ENCODE measurements at places on chromosomes 11 and 22. TPM values are rescaled to one million over a fixed set of nuclear protein-coding genes. Genes with fewer than 3 reads are reported as not detected.

MYRF gene
- total RNA-seq, result 0.04 TPM

SIPA1 gene
- total RNA-seq, result 19.4 TPM

CASP1 gene
- 40.6 TPM for total RNA-seq

PARVA gene
- 17.7 TPM for total RNA-seq

RELA gene
- total RNA-seq, result 64.1 TPM

MYBPC3 gene
- not detected for total RNA-seq

TMEM45B gene
- total RNA-seq, result 3.7 TPM

IFTAP gene
- 18.5 TPM for total RNA-seq

CD3E gene
- not detected for total RNA-seq

CDON gene
- total RNA-seq, result 1.1 TPM

MAP6 gene
- total RNA-seq, result 0.38 TPM

SMPD1 gene
- total RNA-seq, result 11.2 TPM

OR52E8 gene
- total RNA-seq, result not detected
